Caki2 (cell line): ENCODE measurements at places on chromosomes 4 and X. TPM values are rescaled to one million over a fixed set of nuclear protein-coding genes. Genes with fewer than 3 reads are reported as not detected.
A peak's percentile ranks its signal among the peaks of the same experiment; 100 is the strongest.

SMIM31 gene
- total RNA-seq = not detected in 2 replicates

SLC26A1 gene
- total RNA-seq = 3.0 and 6.9 TPM in 2 replicates

JCHAIN gene
- not detected in 2 replicates for total RNA-seq

MYOZ2 gene
- total RNA-seq = not detected in 2 replicates

GPR143 gene
- 0.49 and 3.8 TPM in 2 replicates for total RNA-seq

AKAP14 gene
- 0.14 TPM in 1 of 2 replicates, not detected in the other for total RNA-seq

USP17L28 gene
- total RNA-seq = not detected in 2 replicates

CNGA1 gene
- not detected in 2 replicates for total RNA-seq

PCDH11X gene
- total RNA-seq = 0.03 TPM in 1 of 2 replicates, not detected in the other

NEXMIF gene
- total RNA-seq = not detected in 2 replicates

ARHGEF9 gene
- 7.0 and 24.9 TPM in 2 replicates for total RNA-seq

DNA sequence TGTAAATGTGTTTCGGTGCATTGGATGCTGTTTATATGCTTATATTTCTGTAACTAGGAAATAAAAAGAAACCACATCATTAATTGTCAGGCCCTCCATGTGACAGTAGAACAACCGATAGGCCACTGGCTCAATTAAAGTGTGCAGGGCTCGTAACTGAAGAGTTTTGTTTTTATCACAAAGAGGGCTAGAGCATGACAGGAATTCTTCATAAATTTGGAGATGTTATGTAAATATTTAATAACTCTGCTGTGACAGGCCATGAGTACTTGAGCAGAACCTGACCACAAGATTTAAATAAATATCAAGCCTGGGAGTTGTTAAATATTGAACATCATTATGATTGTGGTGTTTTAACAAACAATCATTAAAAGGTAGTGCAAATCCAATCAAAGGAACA, 55.9 kb downstream of the MID1 start:
- DNase-seq = no peak

DNA sequence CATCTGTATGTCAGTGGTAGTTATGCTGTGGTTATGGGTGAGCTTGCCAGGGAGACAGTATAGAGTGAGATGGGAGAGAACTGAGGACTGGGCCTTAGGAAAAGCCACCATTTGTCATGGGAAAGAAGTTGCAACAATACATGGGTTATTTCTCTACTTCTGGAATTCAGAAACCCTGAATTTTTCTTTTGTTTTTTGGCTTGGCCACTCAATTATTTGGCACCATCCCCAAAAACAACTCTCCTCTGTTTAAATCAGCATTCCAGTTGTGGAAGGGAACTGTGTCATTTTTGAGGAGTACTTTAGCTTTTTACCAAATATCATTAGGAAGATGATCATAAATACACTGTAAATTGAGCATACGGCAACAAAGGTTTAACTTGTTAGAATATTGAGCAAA, 41.1 kb upstream of the ACSL4 start:
- DNase-seq = no peak

DNA sequence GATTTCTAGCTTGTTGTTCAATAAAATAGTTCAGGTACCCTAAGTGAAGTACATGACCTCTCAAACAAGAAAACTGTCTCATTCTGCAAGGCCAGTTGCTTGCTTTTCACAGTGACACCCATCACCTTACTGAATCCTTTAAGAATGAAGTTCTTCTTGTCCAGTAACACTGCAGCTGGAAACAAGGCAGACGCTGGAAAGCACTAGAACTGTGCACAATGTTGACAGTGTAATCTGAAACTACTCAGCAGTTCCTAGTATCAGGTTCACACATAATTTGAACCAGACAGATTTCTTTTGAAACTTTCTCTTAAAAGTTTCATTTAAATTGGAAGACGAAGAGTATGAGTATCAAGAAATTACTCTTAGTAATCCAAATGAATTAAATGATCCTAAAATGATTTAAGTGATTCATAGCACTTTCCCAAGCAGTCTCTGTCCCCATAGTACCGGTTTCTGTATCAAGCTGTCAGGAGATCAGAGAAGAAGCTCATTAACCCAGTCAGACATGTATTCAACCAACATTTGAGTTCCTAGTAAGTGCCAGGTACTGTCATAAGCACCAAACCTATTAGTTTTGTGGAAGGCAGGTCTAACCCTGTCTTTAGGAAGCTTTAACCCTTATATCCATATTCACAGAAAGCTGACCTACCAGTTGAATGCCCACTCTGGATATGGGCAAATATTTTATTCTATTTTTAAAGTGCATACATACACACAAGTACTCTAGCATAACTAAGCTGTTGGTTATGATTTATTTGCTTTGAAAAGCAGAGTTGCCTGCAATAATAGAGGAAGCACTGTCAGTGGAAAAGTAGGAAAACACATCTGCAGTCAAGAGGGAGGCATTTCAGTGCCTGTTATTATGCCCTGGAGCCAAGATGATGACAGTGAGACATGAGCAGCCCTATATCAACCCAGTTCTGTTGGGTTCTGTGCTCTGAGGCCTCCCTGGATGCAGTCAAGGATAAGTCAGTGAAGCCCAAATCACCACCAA, 63.6 kb downstream of the PALLD start:
- no peak for DNase-seq

GRCh38 chr4:84870398-84871163, 95.9 kb downstream of the WDFY3 start:
- peak; percentile 50 for DNase-seq

- no peak for DNase-seq
Observed at GRCh38 chrX:82734140-82734539, 774.0 kb upstream of the POU3F4 start.

DNA sequence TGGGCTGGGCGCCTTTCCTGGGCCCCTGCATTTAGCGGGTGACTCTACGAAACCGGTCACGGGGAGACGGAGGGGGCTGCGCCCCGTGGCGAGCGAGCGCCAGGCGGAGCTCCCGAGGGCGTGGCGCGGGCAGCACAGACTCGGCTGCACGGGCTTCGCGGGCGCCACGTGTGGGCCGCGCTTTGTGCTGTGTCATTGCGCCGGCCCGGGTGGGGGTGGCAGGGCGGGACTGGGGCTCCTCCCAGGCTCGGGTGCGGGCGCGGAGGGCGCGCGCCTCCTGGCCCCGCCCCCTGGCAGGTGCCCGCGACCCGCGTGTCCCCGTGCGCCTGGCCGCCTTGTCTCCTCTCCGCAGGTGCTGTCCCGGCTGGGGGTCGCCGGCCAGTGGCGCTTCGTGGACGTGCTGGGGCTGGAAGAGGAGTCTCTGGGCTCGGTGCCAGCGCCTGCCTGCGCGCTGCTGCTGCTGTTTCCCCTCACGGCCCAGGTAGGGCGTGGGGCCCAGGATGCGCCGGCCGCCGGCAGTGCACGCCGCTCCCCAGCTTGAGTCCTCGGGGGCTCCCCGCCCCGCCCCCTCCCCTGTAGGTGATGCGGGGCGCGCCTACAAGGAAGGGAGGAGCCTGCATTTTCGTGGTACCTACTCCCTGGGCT, 651 bp downstream of the UCHL1 start:
- peak; percentile 85 for DNase-seq

- no peak for DNase-seq
Observed at GRCh38 chr4:175414602-175415001, 397.5 kb downstream of the GPM6A start.

DNA sequence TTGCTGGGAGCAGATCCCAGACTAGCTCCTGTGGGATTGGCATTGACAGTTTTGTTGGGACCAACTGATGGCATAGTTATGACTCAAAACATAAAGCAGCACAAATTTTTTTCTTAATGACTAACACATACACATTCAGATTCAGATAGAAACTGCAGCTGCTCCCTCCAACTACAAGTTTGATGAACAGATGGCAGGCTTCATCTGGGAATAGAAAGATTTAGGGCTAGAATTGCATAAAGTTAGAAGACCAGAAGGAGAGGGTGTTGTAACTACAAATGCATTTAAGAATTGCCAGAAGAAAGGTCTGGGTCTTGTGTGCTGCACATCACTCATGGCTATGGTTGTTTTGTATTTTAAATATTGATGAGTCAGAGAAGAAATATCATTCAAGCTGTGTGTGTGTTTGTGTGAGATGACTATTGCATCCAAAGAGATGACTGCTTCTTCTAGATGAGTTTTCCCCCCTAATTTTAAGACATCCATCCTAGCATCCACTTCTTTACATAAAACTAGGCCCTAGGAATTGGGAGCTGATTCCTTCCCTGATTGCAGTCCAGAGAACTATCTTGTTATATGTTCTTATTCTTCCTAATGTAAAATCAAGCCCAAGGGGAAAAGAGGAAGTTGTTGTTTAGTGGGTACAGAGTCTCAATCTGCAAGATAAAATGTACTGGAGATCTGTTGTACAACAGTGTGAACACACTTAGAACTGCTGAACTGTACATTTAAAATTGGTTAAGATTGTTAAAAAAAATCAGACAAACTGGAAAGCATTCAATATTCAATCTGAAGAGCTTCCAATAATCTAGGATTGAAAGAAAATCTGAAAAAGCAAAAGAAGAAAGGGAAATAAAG, 175.1 kb downstream of the PARM1 start:
- DNase-seq = no peak

DNA sequence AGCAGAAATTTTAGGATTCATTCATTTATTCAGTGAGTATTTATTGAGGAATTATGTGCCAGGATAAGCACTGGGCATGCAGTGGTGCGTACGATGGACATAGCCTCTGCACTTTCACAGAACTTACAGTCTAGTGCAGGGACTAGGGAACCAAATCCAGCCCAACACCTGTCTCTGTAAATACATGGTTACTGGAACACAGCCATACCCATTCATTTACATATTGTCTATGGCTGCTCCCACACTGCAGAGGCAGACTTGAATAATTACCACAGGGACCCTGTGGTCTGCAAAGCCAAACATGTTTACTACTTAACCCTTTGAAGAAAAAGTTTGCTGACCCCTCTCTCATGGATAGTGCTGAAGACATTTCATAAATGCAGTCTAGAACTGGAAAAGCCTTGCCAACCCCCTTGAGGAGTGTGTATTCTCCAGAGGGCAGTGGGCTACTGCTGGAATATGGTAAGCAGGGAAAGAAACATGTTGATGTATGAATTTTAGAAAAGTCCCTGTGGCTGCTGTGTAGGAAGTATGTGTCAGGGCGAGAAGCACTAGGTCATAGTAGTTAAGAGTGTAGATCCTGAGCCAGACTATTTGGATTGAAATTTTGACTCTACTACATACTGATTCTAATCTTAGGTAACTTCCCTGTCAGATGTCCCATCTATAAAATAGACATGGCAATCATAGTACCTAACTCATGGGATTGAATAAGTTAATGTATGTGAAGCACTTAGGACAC, 75.5 kb downstream of the GALNT7 start:
- DNase-seq = no peak

DNA sequence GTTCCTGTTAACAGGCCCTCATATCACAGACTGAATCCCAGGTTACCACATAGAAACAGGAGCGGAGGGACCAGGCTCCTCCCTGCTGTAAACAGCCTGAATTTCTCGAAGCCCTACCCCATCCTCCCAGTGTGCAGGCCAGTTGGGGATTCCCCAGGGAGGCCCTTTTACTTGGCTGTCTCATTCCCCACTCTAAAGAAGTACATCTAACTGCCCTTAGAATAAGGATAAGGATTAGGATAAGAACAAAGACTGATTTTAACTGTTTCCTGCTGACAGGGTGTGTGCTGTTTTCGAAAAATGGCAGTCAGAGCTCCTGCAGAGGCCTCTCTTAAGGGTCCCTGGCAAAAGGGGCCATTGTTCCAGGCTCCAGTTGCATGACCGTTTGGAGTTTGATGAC, 133.7 kb downstream of the PAPSS1 start:
- DNase-seq = no peak

GRCh38 chr4:16457944-16458343, 231.7 kb upstream of the TAPT1 start:
- DNase-seq = no peak

DNA sequence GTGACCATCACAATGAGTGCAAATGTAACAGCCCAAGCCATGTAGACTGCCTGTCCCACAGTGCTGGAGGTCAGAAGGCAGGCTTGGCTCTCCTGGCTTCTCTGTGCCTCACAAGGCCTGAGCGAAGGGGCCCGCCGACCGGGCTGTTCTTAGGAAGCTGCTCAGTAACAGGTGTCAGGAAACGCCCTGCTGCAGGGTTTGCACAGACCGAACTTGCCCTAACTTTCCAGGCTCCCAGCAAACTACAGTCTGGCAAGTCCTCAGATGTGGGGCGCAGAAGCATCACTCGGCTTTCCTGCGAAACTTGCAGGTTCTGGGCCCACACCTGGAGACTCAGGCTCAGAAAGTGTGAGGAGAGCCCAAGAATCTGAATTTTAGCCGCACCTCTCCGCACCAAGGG, 87.6 kb downstream of the CRMP1 start:
- no peak for DNase-seq

DNA sequence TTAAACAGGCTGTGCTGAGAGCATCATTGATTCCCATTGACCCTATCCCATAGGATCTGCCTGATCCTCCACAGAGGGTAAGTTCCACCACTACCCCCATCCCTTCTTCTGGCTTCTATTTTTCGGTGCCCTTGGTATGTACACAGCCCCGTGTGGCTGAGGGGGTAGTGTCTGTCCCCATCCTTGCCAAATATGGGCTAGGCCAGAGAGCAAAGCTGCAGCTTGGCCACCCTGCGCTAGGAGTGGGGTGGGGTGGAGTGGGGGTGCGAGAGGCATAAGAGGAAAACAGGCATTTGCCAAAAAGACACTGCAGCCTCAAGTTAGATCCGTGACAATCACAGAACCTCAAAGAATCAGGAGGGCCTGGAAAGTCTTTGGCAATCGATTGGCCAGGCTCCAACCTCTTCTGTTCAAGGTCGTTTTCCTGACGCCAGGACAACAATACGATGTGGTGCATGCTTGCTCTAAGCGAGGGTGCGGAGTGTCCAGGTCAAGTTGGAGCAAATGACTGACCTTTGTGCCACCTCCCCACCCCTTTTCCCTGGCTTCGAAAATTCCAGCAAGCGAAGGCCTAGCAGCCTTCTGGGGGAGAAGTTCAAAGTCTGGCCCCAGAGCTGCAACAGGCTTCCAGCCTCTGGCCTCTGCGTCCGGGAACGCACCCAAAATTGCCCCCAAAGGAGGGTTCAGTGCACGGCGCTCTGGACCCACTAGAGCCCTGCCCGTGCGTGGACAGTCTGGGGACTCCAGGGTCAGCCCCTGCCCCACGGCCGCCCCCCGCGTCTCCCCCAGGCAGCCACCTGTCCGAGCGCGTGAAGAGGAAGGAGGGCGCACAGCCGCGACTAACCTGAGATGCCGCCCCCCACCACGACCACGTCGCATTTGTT, 598 bp downstream of the MAOB start:
- DNase-seq = no peak

- no peak for DNase-seq
Observed at GRCh38 chrX:15515931-15516330, 15.3 kb downstream of the BMX start.

- DNase-seq = no peak
Observed at GRCh38 chr4:148951346-148951745, 509.1 kb upstream of the NR3C2 start.

GRCh38 chr4:70008771-70009170, 13.0 kb downstream of the STATH start:
- no peak for DNase-seq

GRCh38 chr4:131248314-131248713, 1900.8 kb upstream of the PCDH10 start:
- no peak for DNase-seq

DNA sequence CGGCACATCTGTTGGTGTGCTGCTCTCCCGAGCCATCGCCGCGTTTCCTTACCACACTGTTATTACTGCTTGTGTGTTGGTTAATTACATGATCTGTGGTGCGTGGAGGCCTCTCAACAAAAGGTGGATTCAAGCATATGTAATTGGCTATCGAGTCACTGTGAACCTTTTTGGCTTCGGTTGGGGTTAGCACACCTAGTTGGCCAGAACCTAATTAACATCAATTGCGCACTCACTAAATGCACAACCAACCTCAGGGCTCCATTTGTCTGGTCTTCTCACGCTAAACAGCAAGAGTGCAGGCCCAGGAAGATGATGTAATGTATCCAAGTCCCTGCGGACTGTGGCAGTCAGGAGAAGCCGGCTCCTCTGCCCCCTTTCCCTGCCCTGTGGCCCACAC, 17.4 kb downstream of the ENPP6 start:
- DNase-seq = no peak
